ENCODE measurements at places on chromosomes 2 and 18.

- no peak for DNase-seq
Observed at GRCh38 chr2:202479610-202480009, 103.5 kb downstream of the BMPR2 start.

DNA sequence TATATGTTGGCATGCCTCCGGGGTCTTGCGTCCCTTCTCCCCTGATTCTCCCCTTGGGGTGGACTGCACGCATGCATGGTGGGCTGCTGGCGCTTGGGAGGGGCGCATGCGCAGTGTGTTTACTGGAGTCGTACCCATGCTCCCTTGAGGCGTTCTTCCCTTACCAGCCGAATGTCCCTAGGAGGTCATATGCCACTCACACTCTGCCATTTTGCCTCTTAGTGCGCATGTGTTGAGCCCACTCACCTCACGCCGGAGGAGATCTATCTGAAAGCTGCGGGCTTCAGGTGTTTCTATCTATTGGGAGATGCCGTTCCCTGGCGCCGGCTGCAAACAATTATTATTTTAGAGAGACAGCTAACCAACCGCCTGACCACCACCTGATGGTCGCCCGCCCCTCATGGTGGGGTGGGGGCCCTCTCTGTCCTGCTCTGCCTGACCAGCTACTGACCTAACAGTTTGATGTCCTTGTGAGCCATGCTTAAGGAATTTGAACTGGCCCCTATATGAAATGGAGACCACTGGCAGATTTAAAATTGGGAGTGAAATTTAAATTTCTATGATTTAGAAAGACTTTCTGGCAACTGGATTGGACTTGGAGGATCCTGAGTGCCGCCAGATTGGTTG lies 179.6 kb downstream of the RNF144A start:
- no peak for DNase-seq

- DNase-seq, result no peak
Observed at GRCh38 chr2:88950010-88950409, 258.5 kb downstream of the RPIA start.

- peak; percentile 24 for DNase-seq
Observed at GRCh38 chr2:100924122-100924519, 78.0 kb upstream of the RPL31 start.

DNA sequence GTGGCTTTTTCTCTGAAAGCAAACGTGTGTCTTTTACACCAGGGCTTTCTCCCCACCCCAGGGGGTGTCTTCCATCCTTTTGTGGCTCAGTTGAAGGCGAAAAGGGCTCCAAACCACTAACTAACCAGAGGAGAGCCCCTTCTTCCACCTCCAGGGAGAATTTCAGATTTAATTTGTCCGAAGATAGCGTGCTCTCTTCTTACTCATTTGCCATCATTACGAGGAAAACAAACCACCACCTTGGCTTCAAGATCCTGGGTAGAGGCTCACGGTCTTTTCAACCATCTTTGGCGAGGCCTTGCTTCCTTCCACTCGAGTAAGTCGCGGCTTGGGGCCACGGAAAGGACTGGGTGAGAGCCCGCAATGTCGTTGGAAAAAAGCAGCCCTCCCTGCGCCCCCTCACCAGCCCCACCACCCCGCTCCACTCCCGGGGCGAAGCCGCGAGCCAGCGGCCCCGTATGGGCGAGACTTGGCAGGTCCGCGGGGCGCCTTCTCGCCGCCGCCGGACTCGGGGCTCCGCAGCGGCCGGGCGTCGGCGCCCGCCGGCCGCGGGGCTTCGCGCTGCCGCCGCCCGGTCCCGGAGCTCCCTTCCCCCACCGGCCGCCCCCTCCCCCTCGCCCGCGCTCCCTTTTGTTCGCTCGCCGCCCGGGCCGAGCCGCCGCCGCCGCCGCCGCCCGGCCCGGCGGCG lies 1.7 kb upstream of the ZNF532 start:
- peak; percentile 53 for DNase-seq

- no peak for DNase-seq
Observed at GRCh38 chr2:124623560-124623959, 598.5 kb downstream of the CNTNAP5 start.

DNA sequence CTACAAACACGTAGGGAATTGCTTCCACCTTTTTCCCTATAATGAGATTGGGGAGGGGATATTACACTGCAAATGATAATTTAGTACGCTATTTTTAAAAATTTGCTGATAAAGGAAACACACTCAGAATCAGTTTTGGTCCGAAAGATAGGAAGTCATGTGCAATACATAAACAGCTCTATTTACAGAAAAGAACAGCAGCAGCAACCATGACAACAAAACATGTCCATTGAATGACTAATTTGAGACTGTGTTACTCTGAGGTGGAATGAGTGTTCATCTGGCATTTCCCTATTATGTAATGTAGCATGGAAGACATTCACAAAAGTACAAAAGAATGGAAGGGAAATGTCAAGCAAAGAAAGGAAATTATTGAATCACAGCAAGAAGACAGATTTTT lies 337.2 kb downstream of the NBAS start:
- peak; percentile 84 for DNase-seq

DNA sequence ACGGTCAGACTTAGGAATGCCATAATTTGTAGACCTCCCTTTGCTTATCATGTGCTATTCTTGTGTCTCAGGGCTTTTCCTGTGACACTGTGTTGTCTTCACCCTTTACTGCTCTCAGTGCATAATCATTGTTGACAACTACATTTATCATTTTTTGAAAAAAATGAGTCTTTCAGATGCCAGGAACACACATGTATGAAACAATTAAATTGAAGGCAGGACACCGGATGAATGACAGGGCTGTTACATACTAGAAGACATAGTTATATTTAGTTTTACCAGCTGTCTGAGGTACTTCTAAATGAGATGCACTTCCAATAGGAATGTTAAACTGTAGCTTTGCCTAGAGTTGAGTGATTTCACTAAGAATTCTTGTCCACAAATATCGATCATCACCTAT lies 243.5 kb downstream of the LRP1B start:
- no peak for DNase-seq

DNA sequence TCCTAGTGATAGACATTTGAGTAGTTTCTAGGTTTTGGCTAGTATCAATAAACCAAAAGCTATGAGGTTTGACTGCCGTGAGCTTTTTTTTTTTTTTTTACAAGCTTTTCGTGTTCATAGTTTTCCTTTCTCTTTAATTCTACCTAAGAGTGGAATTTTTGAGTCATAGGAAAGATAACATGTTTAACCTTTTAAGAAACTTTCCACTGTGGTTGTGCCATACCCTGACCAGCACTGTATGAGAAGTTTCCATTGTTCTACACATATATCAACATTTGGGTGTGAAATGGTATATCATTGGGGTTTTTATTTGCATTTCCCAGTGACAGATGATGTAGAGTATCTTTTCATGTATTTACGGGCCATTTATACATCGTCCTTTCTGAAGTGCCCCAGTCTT lies 31.7 kb downstream of the UBE2F start:
- peak; percentile 77 for DNase-seq

- DNase-seq, result no peak
Observed at GRCh38 chr2:109188898-109189297, 59.9 kb downstream of the SH3RF3 start.

GRCh38 chr2:207935121-207935990 lies 90.0 kb downstream of the PLEKHM3 start:
- DNase-seq, result peak; percentile 4

DNA sequence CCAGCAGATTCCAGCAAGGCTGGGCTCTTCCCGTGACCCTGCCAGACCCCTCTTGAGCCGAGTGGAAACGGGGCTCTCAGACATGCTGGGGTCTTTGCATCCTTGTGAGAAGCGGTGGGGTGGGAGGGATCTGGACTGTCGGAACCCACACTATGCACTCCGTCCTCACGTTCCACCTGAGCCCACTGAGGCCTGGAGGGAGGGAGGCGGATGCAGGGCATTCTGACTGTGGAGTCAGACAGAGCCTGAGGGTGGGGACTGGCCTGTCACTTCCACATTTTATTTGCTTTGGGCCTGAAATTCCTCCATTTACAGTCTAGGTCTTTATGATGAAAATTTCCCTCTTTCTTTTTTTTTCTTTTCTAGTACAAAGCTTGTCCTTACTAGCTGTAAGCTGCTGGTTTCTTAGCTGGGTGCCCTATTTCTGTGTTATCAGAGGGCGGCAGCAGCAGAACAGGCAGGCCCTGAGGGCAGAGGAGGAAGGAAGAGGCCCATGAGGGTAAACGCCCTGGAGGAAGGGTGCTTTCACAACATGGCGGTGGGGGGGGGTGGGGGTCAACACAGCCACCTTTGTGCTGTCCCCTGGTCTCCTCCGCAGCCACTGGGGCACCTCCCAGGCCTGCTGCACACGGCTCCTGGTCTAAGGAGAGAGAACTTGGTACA lies 373.5 kb upstream of the MYT1L start:
- DNase-seq, result no peak

GRCh38 chr2:197359859-197360258 lies 49.3 kb upstream of the ANKRD44 start:
- no peak for DNase-seq

GRCh38 chr2:64369706-64370105 lies 84.3 kb upstream of the LGALSL start:
- no peak for DNase-seq

- DNase-seq, result no peak
Observed at GRCh38 chr18:5253910-5254309, 41.6 kb downstream of the ZBTB14 start.

DNA sequence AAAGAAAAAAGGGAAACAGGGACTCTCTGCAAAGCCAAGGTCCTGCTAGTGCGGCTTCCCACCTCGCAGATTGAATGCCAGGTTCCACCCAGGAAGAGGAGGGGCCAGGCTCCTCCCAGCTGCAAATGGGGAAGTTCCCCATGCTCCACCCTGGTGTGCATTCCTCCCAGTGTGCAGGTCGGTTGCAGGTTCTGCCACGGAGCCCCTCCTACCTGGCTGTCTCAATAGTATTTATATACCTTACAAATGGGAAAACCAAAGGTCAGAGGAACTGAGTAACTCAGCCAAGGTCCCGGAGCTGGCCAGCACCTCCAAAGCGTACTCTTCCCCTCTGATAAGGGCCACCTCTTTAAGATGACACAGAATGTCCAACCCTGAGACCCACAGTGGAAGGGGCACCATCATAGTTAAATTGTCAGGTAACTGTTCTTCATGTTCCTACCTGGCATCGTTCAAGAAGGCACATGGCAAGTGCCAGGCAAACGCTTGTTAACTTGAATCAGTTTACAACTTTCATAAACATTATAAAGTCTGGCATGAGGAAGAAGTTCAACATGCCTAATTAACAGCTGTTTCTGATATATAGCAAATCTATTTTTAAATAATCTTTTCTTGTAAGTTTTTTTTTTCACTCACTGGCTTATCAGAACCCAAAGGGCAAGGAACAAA lies 35.5 kb downstream of the POU3F3 start:
- DNase-seq, result no peak

GRCh38 chr2:223886726-223887125 lies 49.3 kb upstream of the AP1S3 start:
- DNase-seq, result no peak

- DNase-seq, result no peak
Observed at GRCh38 chr18:37207343-37207742, 358.3 kb downstream of the CELF4 start.

GRCh38 chr2:115169814-115170213 lies 727.4 kb downstream of the DPP10 start:
- DNase-seq, result no peak

DNA sequence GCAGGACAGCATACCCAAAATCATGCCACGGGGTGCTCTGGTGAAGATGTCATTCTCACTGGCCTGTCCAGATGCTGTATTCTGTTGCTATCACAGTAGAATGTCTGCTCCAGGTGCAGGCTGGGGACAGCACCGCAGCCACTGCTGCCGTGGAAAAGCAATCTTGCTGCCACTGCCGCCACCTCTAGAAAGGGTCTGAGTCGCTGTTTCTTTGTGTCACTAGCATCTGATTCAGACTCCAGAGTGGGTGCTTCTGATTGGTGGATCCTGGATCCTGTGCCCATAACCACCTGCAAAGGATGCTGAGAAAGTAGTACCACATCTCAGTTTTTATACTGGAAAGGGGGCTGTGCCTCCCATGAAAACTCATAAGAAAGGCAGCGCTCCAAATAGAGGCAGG lies 45.3 kb upstream of the CTLA4 start:
- no peak for DNase-seq

DNA sequence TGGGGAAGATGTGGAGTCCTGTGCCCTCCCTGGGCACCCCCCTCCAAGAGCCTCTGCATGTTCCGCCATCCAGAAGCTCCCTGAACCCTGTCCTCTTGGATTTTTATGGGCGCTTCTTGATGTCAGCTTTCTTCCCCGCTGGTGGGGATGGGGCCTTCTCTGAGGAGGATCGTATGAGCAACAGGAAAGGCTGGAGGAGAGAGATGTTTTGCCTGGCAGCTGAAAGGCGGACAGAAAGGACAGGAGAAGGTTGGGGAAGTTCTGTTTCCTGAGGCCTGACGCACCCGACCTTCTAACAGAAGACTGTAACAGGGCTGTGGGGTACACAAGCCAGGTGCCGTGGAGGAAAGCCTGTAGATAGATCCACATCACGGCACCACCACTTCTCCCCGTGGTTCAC lies 238.8 kb downstream of the LDLRAD4 start:
- no peak for DNase-seq

DNA sequence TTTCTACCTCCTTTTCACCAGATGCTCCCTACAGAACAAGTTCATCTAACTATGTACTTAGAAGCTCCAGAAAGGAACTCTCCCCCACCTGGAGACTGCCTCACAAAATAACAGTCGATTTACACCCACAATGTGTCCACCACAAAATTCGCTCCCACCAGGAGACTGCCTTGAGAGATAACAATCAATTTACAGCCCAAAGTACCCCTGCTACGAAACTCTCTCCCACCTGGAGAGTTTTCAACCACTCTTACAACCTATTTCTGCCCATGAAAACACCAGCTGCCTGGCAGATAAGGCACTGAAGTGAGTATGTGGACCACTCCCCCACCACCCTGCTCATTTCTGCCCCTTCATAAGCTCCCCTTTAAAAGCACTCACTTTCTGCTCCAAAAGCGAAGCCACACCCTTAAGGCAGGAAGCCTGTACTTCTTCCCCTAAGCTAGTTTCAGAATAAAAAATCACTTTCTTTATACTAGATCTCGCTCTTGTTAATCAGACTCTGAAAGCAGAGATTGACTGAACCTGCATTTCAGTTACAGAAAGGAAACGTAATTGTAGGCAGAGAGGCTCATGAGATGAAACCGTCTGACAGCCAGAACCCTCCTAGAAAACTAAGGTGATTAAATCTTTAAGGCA lies 94.4 kb upstream of the RBBP8 start:
- DNase-seq, result no peak

DNA sequence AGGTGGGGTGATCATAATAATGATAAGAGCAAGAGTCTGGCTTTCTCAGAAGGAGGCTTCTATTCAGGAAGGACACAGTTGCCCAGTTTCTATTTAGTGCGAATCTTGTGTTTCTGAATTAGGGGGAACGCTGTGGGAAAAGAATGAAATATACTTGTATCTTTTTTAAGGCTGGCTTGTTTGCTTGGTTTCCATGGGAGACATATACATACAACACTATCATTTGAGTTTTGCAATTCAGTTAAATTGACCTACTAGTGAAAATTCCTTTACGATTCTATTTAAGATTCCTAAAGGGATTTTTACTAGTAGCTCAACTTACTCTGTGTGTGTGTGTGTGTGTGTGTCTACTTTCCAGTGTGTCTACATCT lies 24.7 kb upstream of the ANKRD62 start:
- no peak for DNase-seq

GRCh38 chr2:21404827-21405625 lies 281.3 kb downstream of the TDRD15 start:
- no peak for DNase-seq

Measured in fibroblast of villous mesenchyme (primary cell).